Dermis microvascular lymphatic vessel endothelial cell (primary cell): ENCODE measurements at places on chromosomes 16 and 17. TPM values are rescaled to one million over a fixed set of nuclear protein-coding genes. Genes with fewer than 3 reads are reported as not detected.

KIFC3 gene
- total RNA-seq: 31.1 and 63.8 TPM in 2 replicates

SMARCD2 gene
- 59.7 and 62.8 TPM in 2 replicates for total RNA-seq

LRRC37A gene
- 0.51 and 1.7 TPM in 2 replicates for total RNA-seq

DNA sequence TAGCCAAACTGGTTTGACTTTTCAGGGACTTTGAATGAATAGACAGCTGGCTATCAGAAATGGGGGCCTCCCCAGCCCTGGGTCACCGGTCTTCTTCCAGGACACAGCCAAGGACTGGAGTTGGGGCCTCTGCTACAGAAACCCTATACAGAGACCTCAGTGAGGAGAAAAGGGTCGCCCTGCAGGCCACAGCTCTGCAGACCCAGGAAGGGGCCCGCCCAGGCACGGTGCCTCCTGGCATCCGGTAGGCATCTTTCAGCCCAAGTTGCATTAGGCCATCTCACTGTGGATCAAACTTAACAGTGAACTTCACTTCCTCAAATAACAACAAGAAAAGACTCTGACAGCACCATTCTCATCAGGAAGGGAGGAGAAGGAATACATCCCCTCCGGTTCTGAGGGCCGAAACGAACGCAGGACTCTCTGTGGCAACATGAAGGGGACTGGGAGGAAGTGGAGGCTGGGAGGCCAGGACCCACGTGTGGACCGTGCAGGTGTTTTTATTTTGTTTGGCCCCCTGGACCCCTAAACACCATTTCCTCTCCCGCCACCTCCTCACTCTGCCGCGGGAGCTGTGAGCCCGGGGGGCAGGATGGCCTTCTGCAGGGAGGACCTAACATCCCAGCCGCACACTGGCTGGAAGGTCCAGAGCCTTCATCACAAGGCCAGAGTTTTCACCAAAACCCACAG, 7.2 kb downstream of the SLC38A10 start:
- no peak for DNase-seq

GRCh38 chr16:81830845-81831540, 51.9 kb downstream of the PLCG2 start:
- no peak for DNase-seq

DNA sequence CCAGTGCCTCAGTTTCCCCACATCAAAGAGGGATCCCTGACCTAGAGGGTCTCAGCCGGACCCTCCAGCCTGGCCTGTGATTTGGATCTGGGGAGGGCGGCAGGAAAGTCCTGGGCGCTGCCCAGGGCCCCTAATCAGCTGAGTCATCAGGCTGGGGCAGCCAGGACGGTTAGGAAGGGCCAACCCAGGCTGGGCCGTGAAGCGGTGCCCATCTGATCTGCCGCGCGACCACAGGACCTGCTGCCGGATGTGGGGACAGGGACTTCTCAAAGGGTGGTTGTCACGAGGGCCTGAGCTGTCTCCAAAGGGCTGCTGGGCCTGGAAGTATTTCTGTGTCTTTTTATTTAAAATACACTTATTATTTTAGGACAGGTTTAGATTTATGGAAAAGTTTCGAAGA, 4.4 kb downstream of the TPSAB1 start:
- DNase-seq: no peak

DNA sequence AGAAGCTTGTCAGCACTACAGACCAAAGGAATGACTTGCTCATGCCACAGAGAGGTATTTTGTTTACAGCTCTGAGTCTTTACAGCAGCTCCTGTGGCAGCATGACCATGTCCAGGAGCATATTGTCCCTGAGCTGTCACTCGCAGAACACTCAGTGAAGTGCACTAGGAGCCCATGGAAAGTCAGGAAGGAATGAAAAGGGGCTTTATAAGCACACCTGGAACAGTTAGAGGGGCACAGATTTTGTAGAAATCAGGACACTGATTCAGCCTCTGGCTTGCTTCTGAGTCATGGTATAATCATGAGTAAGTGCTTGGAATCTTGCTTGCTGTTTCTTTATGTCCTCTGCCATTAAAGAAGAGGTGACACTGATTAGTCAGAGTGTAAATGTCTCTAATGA, 41.0 kb downstream of the TADA2A start:
- peak; percentile 16 for DNase-seq

TVP23C gene
- 9.9 and 10.3 TPM in 2 replicates for total RNA-seq

KRT39 gene
- total RNA-seq: not detected in 2 replicates

DNA sequence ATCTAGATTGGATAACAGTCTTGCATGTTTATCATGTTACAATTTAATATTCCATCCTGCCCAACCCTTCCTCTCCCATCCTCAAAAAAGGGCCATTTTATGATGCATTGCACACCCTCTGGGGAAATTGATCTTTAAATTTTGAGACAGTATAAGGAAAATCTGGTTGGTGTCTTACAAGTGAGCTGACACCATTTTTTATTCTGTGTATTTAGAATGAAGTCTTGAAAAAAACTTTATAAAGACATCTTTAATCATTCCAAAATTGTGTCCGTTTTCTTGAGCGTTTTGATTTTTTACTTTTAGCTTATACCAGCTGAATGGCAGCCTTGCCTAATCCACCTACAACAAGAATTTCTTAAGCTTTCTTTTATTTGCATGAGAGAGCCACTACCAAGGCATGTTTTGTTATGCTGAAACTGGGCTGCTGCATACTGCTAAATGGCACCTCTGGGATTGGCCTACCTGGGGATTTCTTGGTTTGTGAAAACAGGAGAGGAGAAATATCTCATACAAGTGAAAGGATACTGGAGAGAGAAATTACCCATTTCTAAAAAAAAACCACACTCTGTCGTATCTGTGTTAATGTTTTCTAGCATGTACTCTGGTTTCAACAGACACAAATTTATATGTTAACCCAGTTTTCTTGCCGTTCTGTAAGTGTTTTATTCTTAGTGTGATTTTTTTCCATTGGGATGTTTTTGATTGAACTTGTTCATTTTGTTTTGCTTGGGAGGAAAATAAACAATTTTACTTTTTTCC, 52.2 kb downstream of the TUBD1 start:
- DNase-seq: peak; percentile 30

GLP2R gene
- total RNA-seq: under 0.01 TPM in 1 of 2 replicates, not detected in the other

GRCh38 chr17:77320044-77320440, 179.3 kb downstream of the SEC14L1 start:
- DNase-seq: no peak

DNA sequence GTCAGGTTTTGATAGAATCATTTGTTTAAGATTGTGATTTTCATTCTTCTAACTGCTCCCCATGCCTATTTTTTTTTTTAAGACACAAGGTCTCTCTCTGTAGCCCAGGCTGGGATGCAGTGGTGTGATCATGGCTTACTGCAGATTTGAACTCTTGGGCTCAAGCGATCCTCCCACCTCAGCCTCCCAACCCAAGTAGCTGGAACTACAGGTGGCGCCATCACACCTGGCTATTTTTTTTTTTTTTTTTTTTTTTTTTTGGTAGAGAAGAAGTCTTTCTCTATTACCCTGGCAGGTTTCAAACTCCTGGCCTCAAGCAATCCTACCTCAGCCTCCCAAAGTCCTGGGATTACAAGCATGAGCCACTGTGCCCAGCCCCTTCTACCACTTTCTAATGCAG, 223.3 kb downstream of the CBLN1 start:
- DNase-seq: no peak

RNU2-1 gene
- total RNA-seq: not detected in 2 replicates

GRCh38 chr16:3578610-3579551, 1.7 kb upstream of the NLRC3 start:
- DNase-seq: no peak

- no peak for DNase-seq
Measured at GRCh38 chr16:54510685-54511221, 224.2 kb upstream of the IRX3 start.

GRCh38 chr17:37088459-37088858, 139.7 kb downstream of the AATF start:
- no peak for DNase-seq
